ENCODE measurements at places on chromosomes 1 and 21.

- DNase-seq, result no peak
Measured at GRCh38 chr1:175599212-175599705, 144.1 kb downstream of the TNR start.

- DNase-seq, result no peak
Measured at GRCh38 chr1:72623299-72623708, 341.0 kb upstream of the NEGR1 start.

- no peak for DNase-seq
Measured at GRCh38 chr1:204672069-204672468, 13.5 kb downstream of the LRRN2 start.

DNA sequence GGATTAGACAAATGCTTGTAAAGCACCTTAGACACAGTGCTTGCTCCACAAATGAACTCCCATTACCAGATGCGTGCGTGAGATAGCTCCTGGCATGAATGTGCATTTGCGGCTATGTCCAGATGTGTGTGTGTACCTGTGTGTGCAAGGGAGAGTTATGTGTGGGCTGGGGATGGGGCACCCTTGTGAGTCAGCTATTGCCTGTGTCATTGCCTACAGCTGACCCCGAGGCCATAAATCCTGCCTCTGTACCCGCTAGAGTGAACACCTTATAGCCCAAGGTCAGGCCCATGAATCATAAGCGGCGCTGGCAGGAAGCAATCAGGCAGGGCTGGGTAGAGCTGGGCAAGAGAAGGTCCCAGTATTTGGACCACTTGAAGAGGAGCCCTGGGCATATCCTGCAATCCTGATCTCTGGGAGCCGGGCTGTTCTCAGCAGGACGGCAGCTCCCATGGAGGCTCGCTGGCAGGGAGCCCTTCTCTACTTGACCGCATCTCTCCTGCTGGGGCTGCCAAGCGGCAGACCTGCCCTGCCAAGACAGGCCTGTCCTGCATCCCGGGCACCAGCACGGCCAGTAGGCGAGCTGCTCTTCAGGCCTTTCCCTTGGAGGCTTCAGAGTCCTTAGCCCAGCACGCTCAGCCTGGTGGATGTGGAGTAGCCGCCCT is 86.4 kb downstream of the TMEM53 start:
- no peak for DNase-seq

DNA sequence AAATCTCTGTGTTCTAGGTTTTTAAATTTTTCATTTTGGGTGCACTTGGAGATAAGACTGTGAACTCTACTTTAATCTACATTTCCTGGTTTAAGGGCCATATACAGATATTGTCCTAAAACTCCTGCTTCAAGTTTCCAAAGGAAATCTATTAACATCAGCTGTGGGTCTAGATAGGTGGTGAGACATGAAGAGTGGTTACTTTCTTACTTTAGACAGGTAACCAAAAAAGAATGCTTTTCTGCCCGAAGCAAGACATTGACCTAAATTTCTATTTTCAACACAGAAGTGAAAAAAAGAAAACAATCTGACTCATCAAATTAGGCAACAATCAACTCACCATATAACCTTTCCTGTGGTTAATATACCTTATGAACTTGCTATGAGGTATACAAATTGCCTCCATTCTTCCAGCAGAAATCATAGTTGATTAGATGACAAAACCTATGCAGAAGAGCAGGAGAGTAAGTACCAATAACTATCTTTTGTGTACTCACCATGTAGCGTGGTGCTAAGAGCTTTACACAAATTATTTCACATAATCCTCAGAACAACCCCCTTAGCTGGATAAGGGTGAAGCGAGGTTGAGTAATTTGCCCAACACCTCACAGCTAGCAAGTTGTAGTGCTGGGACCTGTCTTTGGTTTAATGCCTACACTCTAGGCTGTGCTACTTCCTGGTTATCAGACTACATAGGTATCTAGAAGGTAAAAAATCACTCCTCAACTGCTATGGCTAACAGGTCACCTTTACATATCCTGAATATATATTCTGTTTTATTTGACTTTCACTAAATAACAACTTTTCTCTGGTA is 23.4 kb upstream of the PTPN14 start:
- DNase-seq, result no peak

- no peak for DNase-seq
Measured at GRCh38 chr1:110003747-110004428, 19.3 kb downstream of the AHCYL1 start.

GRCh38 chr1:234696148-234696576 is 86.2 kb upstream of the IRF2BP2 start:
- DNase-seq, result no peak

- DNase-seq, result no peak
Measured at GRCh38 chr1:168963601-168964000, 142.9 kb upstream of the ATP1B1 start.

- no peak for DNase-seq
Measured at GRCh38 chr1:235883261-235883927, 16.7 kb upstream of the LYST start.

GRCh38 chr1:39654291-39654690 is 14.8 kb upstream of the HEYL start:
- no peak for DNase-seq

GRCh38 chr1:115137191-115137590 is 47.9 kb upstream of the TSPAN2 start:
- no peak for DNase-seq

DNA sequence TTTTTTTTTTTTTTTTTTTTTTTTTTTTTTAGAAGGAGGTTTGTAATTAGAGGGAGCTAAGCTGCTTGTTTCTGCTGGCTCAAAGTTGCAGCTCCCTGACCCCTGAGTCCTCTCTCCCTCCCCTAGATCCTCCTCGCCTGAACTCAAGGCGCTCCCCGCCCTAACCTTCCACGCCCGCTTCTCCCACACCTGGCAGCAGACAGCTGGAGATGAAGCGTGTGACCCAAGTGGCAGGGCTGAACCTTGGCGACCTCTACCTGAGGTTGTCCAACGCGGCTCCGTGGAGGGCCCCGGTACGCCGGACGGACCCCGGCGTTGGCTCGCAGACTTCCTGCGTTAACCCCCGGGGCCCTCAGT is 795 bp downstream of the NGF start:
- no peak for DNase-seq

DNA sequence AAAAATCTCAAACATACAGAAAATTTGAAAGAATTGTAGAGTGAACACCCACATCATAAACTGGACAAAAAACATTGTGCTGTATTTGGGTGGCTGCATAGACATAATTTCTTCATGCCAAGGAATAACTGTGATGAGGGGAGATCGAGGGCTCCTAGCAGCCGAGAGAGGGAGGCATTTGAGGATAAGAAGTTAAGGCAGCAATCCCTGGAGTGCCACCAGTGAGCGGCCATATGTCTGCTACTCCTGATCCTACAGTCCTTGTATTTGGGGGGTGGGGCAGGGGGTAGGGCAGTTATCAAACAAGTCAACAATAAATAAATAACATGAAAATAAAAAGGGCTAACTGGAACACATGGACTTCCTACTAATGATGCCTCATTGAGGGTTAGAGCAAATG is 54.5 kb downstream of the ATP5PO start:
- no peak for DNase-seq

DNA sequence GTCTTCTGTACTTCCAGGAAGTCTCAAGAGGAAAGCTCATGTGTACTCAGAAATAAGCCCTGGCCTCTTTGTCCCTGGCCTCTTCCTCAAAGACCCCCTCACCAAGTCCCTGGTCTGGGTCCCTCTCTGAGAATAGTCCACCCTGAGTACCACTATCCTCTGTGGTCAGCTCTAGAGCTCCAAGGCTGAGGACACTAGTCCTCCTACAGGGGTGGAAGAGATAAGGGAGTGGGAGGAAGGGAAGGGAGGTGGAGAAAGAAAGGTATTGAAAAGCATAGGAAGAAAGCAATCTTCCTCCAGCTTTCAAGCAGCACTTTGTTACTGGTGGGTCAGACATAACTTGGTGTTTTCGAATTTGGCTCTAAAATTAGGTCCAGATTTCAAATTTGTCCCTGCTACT is 181.4 kb downstream of the NRIP1 start:
- DNase-seq, result no peak

GRCh38 chr1:68347415-68347814 is 102.3 kb downstream of the RPE65 start:
- no peak for DNase-seq

- no peak for DNase-seq
Measured at GRCh38 chr21:43971201-43971991, 40.7 kb upstream of the TRAPPC10 start.

GRCh38 chr1:160722726-160723125 is 11.1 kb upstream of the CD48 start:
- DNase-seq, result no peak

GRCh38 chr1:70458131-70458530 is 47.1 kb downstream of the CTH start:
- no peak for DNase-seq

DNA sequence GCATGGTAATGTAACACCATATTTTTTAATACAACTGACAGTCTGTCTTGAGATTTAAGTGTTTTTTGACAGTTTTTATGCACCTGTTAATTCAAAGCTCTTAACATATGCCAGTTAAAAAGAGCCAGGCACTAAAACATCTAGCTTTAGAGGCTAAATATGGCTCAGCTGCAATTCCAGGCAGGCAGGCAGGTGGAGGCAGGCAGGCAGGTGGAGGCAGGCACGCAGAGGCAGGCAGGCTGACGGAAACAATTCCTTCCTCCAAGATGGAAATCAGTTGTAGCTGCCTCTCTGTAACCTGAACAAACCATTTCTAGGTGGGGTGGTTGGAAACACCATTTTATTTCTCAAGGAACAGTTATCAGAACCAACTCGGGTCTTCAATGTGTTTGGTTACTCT is 51.2 kb downstream of the GORAB start:
- no peak for DNase-seq
